ENCODE measurements at places on chromosomes 11 and 22.

DNA sequence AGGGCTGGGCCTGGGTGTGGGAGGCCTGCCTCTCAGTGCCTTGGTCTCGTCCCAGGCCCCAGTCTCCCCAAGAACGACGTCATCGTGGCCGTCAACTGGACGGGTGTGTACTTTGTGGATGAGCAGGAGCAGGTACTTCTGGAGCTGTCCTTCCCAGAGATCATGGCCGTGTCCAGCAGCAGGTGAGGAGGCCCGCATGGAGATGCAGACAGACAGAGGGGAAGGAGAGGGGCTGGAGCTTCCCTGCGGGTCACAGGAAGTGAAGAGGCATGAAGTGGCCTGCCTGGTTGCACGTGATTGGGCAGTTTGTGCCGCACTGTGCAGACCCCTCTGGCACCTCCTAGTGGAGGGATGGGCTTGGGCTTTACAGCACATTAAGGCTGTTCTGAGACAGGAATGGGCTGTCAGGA is 70.4 kb downstream of the MYO7A start:
- no peak for DNase-seq

DNA sequence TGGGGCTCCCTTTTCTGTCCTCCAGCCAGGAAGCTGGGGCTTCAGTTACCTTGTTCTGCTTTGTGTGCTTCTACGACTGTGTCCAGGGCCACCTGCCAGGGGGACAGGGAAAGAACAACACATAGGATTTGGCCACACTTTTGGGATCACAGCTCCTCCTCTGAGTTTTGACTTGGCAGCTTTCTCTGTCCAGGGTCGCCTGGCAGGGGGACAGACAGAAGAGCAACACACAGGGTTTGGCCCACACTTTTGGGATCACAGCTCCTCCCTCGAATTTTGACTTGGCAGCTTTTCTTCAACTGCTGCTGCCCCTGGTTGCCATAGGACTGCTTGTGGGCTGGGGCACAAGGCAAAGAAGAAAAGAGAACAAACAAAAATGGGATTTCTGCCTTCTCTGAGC is 19.1 kb downstream of the INCENP start:
- no peak for DNase-seq

- no peak for DNase-seq
Measured at GRCh38 chr22:37281646-37282384, 493 bp upstream of the CYTH4 start.

GRCh38 chr11:60321051-60321450 is 6.0 kb upstream of the MS4A6E start:
- no peak for DNase-seq

GRCh38 chr11:32139896-32140520 is 49.1 kb downstream of the RCN1 start:
- DNase-seq: no peak
